Stimulated activated CD4-positive, alpha-beta T cell treated with anti-CD3 and anti-CD28 coated beads, Interleukin-4, amount 100 ng/mL, for 48 hours (primary cell): ENCODE measurements at places on chromosomes 1 and 21.

DNA sequence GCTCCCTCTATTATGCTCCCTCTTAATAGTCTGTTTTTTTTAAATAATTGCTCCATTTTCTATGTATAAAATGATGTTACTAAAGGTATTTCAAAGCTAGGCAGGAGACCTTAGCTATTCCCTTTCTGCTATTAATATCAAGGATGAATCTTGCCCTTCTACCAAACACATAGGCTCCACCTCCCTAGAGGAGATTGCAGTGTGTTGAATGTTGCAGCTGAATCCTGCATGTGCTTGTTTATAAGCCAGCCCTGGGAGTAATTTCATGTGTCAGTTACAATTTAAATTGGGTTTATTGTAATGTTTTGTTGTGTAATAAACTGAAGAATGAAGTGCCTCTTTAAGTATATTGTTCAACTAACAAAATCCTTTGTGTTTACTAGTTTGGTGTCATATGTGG lies 66.0 kb downstream of the TMEM200B start:
- DNase-seq = no peak

DNA sequence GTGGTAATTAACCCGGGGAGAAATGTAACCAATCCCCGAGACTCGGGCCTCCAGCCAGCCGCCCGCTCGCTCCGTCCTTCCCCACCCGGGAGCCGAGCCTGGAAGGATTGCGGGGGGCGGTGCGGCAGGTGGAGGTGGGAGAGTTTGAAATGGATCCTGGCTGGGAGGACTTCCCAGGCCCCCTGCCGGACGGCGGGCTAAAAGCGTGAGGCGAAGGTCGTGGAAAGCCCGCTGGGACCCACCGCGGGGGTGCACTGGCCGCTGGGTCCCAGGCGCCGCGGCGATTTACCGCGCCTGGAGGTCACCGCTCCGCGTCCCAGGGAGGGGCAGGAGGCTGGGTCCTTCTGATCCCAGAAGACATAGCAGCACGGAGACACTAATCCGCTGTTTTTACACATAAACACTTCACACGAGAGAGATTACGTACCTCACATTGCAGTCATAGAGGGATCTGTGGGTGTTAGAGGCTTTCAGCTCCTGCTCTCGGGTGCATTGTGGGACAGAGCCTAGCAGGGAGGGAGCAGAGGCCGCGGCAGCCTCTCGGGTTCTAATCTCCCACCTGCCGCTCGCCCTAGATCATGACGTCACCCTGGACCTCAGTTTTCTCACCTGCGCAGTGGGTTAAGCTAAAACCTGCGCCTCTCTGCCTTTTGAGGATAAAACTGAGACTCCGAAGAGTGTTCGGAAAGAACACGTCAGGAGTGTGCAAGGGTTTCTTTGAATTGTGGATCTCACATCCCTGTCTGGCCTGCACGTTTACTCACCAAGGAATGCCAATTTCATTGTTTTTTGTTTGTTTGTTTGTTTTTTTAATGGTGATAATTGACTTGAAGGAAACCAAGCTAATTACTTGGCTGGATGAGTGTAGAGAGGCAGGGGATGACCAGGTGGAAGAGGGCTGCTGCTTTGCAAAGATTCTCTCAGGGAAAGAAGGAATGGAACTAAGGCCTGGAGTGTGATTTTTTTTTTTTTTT lies 17.1 kb upstream of the TMEM9 start:
- peak; percentile 48 for DNase-seq

DNA sequence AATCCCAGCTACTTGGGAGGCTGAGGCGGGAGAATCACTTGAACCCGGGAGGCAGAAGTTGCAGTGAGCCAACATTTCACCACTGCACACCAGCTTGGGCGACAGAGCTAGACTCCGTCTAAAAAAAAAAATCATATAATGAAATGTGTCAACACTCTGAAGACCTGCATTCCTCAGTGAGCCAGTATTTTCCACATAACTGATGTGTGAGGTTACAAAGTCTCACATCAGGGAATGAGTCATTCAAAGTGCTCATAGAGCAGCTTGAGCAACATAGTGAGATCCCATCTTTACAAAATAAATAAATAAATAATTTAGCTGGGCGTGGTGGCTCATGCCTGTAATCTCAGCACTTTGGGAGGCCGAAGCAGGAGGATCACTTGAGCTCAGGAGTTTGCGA lies 65.5 kb downstream of the CASZ1 start:
- no peak for DNase-seq

- no peak for DNase-seq
These were observed 1.8 kb downstream of the MRPS21 start for GRCh38 chr1:150295476-150295875.

GRCh38 chr1:96587222-96587621 lies 134.4 kb upstream of the PTBP2 start:
- no peak for DNase-seq

DNA sequence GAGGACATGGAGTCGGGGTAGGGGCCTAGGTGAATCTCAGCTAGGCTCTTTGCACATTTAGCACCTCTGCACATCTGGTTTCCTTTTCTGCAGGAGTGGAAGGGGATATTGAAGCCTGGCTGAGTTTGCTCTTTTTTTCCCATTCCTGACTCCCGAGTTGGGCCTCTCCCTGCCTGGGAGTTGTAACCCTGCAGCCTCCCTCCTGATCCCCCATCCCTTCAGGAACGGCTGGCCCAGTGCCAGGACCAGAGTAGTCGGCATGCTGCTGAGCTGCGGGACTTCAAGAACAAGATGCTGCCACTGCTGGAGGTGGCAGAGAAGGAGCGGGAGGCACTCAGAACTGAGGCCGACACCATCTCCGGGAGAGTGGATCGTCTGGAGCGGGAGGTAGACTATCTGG lies 836 bp downstream of the OLFML3 start:
- no peak for DNase-seq

DNA sequence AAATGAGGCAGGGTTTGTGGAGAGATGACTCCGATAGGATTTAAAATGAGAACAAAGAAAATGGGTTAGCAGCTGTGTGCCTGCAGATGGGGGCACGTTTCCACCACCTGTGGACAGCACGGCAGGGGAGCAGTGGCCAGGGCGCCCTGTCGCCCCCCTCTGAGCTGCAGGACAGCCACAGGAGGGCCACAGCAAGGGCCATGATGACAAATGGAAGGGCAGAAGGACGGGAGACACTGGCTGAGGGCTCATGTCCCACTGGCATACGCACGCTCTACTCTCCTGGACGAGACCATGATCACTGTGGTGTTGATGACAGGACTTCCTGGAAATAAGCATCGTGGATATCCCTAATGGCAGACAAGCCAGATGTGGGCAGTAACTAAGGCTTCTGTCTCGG lies 241.0 kb downstream of the SDCCAG8 start:
- no peak for DNase-seq

GRCh38 chr1:30313584-30313983 lies 409.8 kb downstream of the MATN1 start:
- DNase-seq = no peak

- no peak for DNase-seq
These were observed 21.3 kb upstream of the RSPO1 start for GRCh38 chr1:37656026-37656425.
